ENCODE measurements at places on chromosomes 11 and 22.

DNA sequence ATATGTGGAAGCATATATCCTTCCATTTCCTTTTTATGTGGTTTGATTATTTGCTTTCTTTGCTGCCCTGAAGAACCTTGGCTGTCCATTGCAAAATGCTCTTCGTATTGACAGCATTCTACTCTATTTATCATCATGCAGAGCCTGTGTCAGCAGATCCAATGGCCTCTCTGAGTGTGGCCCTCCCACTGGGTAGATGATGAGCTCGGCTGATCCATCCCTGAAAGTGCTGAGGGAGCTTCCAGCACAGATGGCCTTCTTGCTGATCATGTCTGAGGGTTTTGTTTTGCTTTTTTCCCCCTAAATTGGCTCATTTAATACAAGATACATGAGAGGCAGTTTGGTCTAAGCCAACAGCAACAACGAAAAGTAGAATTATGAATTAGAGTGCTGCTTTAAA lies 181.0 kb downstream of the GRIA4 start:
- no peak for DNase-seq

DNA sequence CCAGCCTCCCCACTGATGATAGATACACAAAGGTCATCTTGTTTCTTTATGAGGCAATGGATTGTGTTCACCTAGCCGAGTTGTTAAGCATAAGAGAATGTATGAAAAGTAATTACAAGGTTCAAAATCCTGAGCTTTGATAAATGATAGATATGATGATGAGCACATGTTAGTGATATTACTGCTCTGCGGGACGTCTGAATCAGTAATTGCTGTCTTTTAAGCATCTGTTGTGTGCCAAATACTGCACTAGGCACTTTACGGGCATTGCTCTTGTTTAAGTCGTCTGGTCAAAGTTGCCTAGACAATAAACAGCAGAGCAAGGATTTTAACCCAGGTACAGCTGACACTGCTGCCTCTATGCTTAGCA lies 559 bp upstream of the RNF141 start:
- no peak for DNase-seq

- DNase-seq: no peak
Observed at GRCh38 chr11:90737444-90738050, 514.7 kb upstream of the CHORDC1 start.

DNA sequence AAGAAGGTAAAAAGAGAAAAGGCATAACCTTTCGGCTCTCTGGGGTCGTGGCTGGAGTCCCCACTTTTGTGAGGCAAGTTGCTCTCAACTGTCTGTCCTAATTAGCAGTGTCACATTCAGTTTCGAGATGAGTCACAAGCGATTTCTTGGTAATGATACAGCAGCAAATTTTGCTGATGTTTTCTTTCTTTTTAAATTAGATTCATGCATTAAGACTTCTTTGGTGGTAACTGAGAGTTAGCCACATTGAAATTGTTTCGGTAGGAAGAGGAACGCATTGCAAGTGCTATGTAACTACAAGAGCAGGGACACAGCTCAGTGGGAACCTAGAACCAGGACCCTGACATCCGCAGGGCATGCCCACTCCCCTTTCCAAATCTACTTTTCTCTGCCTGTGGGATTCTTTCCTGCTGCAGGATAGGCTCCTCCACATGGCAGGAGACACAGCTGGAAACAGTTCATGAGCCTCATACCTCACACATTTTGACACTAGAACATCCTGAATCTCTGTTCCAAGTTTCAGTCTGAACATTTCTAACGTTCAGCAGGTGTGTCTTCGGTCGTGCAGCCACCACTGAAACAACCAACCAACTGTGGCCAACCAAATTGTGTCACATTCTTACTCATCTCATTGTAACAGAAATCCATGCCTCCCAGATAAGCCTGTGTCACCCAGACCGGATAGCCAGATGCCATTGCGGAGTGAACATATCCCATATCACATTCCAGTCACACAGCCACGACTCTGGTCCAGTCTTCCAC lies 987.6 kb downstream of the NTM start:
- DNase-seq: no peak

DNA sequence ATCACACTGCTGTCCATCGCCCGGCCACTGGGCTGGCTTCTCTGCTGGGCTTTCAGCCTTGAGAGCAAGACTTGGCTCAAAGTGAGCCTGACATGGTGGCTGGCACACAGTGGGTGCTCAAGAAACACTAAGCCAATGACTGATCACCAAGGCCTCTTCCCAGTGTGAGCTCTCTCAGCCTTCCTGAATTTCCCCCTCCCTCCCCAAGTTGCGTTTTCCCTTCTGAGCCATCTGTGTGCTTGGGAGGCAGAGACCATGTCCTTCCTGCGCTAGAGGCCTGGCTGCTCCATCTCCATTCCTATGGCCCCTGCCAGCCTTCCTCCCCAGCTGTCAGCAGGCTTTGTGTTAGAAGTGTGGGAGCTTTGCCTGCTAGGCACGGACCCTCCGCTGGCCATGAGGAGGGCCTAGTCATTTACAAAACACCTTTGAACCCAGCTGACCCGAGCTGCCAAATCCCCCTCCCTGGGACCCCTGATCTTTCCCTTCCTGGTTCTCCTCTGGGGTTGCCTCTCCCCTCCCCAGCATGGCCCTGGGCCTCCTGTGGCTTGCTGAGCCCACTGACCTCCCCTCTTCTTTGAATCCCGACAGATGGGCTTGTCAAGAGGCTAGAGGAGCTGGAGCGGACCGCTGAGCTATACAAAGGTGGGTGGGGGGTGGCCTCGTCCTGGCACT lies 13.2 kb downstream of the PICK1 start:
- DNase-seq: no peak

GRCh38 chr11:16989554-16989953 lies 24.7 kb downstream of the PLEKHA7 start:
- DNase-seq: no peak

DNA sequence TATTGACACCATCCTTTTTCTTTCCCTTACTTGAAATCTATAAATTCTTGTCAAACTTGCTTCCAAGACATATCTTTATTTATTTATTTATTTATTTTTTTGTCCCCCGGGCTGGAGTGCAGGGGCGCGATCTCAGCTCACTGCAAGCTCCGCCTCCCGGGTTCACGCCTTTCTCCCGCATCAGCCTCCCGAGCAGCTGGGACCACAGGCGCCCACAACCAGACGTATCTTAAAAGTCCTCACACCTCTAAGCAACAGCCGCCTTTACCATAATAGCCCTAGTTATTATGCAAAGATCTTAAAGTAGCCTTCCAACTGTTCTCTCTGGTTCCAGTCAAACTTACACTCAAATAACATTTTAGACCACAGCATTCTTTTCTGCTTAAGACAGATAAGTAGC lies 657.0 kb upstream of the B3GAT1 start:
- DNase-seq: no peak

DNA sequence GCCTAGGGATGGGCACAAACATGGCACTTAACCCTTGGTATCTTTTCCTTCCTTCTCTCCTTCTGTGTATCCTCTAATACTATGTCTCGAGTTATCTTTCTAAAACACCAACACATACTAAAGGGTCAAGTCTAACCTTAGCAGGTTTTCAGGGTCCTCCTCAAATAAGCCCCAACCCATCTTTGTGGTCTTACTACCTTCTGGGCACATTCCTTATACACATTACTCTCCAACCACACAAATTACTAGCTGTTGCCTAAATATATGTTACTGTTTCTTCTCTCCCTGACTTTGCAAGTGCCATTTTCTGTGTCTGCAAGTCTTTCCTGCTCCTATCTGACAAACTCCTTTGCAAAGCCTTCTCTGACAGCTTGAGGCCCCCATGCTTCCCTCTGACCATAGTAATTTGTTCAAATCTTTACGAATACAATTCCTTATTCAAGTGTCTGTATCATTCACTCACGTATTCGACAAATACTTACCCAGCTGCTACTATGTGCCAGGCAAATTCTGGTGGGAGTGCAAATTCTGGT lies 15.8 kb upstream of the NUP160 start:
- no peak for DNase-seq

- DNase-seq: no peak
Observed at GRCh38 chr11:118224511-118225188, at the start of gene JAML. Gene JAML (minus strand): TSS chr11:118225011. CDS start chr11:118214866, 10,145 bp downstream.
